ENCODE measurements at places on chromosomes 16 and 17. TPM values are rescaled to one million over a fixed set of nuclear protein-coding genes. Genes with fewer than 3 reads are reported as not detected.

- no peak for DNase-seq
These were observed 3.1 kb downstream of the CDC6 start for GRCh38 chr17:40290629-40291280.

- DNase-seq: no peak
These were observed 5.8 kb upstream of the SOCS3 start for GRCh38 chr17:78365561-78366108.

DNA sequence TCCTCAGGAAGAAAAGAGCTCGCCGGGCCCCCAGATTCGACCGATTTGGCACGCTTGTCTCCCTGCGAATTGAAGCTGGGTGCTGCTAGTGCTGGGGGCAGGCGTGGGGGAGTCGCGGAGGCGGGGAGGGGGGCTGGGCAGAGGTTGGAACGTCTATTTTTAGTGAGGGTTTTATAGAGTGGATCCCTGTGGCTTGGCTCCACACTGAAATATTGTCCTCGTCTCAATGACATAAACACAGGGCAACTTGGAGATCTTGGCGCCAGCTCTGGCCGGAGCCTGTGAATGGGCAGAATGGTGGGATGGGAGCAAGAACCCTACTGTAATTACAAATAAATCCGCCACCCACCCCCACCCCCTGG is 15.7 kb upstream of the NOG start:
- no peak for DNase-seq

- no peak for DNase-seq
These were observed 269.8 kb downstream of the C16orf95 start for GRCh38 chr16:87047221-87048037.

DNA sequence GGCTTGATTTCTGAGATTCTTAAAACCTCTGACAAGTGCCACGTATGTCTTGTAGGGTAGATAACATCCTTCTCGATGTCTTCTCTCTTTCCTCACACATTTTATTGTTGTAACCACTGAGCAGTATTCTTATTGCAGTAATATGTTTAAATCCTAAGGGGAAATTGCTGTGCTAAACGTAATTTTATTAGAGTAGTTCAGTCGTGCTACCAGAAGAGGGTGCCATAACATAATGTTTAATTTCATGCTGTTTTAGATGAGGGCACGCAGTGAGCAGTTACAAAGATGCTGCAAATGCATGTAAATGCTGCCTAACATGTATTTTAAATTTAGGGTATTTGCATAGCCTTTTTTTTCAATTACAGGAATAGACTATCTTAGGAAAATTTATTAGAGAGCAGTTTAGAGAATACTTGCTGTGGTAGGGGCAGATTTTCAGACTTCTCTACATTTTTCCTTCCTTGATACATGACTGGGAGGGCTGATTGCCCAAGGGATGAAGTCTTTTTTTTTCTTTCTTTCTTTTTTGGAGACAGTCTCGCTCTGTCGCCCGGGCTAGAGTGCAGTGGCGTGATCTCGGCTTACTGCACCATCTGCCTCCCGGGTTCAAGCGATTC is 51.7 kb downstream of the GAN start:
- DNase-seq: no peak

DNA sequence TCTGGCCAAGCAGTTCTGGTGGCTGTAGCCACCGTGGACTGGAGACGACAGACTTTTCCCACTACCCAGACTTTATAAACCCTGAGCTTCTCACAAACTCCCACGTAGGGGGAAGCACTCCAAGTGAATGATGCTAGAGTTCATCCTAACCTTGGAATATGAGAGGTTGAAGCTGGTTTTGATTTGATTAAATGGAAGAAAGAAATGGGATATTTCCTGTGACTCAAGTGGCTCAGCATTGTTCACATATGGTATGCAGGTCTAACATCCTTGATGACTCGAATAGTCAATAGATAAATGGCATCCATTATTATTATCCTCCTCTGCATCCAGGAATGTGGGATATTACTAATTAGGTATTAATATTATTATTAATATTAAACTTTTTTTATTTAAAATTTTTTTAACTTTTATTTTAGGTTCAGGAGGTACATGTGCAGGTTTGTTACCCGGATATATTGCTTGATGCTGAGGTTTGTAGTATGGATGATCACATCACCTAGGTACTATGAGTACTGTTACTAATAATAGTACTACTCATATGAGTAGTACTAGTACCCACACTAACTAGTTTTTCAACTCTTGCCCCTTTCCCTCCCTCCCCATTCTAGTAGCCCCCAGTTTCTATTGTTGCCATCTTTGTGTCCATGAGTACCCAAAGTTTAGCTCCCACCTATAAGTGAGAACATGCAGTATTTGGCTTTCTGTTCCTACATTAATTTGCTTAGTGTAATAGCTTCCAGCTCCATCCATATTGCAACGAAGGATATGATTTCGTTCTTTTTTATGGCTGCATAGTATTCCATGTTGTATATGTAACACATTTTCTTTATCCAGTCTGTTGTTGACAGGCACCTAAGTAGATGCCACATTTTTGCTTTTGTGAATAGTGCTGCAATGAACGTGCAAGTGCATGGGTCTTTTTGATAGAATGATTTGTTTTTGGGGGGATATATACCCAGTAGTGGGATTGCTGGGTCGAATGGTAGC is 22.9 kb downstream of the PIK3R6 start:
- no peak for DNase-seq

GRCh38 chr16:57318240-57318970 is 33.9 kb upstream of the PLLP start:
- no peak for DNase-seq

GRCh38 chr16:53895433-53895832 is 191.5 kb downstream of the FTO start:
- DNase-seq: no peak

DNA sequence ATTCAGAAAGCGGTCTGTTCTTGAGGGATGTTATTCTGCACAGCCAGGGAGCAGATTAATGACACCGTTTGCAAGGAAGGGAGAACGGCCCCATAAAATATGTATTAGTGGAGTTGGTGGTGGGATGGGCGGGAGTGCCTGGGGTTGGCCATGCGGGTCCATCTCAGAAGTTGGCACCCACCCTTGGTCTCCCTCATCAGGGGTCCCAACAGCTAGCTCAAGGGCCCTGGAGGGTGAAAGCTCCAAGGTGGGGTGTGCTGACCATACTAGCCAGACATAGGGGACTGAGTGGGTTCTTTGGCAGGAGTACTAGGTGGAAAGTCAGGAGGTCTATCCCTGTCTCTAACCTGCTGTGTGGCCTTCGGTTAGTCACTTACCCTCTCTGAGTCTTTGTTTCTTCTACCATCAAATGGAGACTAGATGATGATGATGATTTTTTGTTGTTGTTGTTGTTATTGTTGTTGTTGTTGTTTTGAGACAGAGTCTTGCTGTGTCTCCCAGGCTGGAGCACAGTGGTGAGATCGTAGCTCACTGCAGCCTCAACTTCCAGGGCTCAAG is 83.2 kb upstream of the BRD7 start:
- DNase-seq: no peak

DNA sequence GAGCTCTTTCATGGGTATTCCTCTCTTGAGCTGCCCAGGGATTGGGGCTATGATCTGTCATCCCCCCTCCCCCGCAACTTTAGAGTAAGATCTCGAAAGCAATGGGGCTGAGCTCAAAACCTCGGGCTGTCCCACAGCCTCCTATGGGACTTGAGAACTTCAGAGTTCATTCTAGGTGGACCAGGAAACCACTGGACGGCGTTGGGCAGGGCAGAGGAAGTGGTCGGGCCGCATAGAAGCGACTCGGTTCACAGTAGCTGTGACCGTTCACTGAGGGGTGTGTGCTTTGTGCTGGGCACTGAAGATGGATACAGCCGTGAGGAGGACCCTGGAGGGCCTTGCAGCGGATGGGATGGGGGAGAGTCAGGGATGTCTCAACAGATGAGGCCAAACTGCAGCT is 292.0 kb downstream of the CPPED1 start:
- no peak for DNase-seq

DNA sequence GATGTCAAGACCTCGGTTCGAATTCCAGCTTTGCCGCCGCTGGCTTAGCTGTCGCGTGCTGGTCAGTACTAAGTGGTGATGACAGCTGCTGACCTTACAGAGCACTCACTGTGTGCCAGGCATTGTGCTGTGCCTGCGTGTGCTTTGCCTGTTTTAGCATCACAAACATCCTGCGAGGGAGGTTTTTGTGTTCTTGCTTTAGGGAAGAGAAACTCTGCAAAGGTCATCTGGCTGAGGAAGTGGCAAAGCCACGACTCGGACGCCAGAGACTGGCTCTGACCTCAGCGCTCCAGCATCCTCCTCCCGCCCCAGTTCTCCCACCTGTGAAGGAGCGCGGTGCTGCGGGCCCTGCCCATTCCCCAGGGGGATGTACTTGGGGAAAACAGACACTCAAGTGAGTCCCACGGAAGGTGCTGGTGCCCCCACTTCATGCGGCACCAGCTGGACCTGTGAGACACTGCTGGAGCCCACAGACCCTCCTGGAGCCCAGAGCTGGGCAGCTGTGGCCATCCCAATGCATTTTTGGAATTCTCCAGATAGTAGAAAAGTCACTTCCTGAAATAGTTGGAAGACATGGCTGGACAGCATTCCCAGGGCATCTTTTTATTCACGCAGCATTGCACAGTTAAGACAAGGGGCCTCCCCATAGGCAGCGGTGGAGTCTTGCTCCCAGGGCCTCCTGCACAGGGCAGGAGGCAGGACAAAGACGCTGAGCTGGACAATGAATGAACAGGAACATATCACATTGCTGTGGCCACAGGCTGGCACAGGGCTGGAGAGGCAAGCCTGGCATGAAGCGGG is 20.0 kb upstream of the HERPUD1 start:
- DNase-seq: no peak

DNA sequence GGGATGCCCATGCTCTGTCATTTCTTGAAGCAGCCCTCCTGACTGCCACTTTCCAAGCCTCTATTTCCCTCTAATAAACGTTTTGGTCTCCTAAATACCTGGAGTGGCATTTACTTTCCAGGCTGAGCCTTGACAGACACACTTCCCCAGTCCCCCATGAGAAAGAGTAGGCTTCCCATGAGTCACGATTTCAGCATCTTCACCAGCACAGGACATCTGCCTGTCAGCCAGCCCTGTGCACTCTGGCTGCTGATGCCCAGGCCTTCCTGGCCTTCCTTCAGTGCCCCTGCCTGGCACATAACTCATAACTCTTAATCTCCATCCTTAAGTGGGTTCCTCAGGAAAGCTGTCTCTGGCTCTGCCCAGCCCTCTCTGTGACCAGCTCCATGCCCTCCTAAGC is 30.8 kb upstream of the GAS7 start:
- DNase-seq: no peak

GRCh38 chr17:54666559-54666958 is 234.1 kb upstream of the TOM1L1 start:
- DNase-seq: no peak

- DNase-seq: no peak
These were observed 17.3 kb downstream of the KANSL1 start for GRCh38 chr17:46175891-46176290.

The HOXB7 gene
- total RNA-seq: not detected

The TMEM220 gene
- total RNA-seq: 3.5 TPM

The IRX5 gene
- total RNA-seq: not detected

The KRT31 gene
- 0.65 TPM for total RNA-seq

The C17orf78 gene
- not detected for total RNA-seq

The LRRC46 gene
- total RNA-seq: 0.40 TPM

The KRT33B gene
- total RNA-seq: not detected

The PLA2G10 gene
- total RNA-seq: not detected

The DHODH gene
- total RNA-seq: 3.0 TPM

The DPEP1 gene
- not detected for total RNA-seq

The GAS2L2 gene
- 1.4 TPM for total RNA-seq
